Lower lobe of right lung (tissue), 2 donors: ENCODE measurements at places on chromosomes 3 and 15. TPM values are rescaled to one million over a fixed set of nuclear protein-coding genes. Genes with fewer than 3 reads are reported as not detected.

RPS27L gene
- total RNA-seq, result 184 TPM

DNA sequence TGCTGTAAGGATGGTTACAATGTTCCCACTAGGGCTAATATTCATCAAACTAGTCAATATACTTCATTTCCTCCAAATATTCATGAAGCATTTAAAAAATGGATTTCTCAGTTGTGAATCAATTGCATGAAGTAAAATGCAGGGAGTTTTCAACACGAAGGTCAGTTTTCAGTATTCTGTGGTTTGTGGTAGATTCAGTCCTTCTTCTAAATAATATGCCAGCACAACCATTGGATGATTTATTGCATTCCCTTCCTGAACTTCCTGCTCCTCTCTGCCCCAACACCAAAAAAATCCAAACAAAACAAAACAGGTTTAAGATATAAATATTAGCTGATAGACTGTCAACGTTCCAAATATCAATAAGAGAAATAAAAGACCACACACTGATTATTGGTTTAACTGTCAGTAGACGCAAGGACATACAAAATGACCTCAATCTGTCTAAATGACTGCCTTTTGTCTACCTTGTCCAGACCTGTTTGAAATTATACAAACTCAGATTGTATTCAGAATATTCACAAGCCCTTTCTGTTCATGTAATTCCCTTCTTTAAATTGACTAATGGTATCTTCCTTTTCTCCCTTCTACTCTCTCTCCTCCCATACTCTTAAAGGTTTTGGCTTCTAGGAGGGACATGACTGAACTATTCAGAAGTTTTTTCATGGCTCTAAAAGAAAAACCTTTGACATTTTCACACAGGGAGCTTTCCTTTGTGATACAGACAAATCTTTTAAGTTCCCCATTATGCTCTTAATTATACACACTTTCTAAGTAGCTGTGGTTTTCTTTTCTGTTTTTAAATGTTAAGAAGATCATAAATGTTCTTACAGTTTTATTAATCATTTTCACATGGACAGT lies 92.6 kb upstream of the STT3B start:
- DNase-seq, result no peak
- H3K4me1 ChIP-seq, result no peaks in the 10 kb centered on the region
- no peaks in the 10 kb centered on the region for H3K36me3 ChIP-seq
- H3K27me3 ChIP-seq, result no peaks in the 10 kb centered on the region

TEX264 gene
- 43.5 TPM for total RNA-seq

DNA sequence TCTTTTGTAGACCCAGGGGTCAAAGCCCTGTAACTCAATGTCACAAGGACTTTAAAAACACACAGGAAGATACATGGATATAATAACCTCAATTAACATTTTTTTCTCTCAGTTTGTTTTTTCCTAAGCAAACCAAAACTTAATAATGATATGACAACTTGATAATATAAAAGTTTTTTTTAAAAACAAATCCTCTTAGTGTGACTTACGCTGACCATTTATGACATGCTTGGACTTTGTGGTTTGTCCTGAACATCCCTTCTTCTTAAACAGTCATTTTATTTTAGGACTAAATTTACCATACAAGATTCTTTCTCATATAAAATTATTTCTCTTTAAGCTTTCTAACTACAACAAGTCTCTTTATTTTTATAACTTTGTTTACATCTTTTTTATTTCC lies 25.4 kb upstream of the FAM3D start:
- DNase-seq, result no peak
- no peak overlapping the region for H3K27ac ChIP-seq
- no peak overlapping the region for H3K4me3 ChIP-seq
- no peaks in the 10 kb centered on the region for H3K36me3 ChIP-seq

GRCh38 chr15:52856286-52856685 lies 66.2 kb upstream of the ONECUT1 start:
- H3K36me3 ChIP-seq, result no peaks in the 10 kb centered on the region
- no peak overlapping the region for H3K27ac ChIP-seq
- DNase-seq, result no peak

DNA sequence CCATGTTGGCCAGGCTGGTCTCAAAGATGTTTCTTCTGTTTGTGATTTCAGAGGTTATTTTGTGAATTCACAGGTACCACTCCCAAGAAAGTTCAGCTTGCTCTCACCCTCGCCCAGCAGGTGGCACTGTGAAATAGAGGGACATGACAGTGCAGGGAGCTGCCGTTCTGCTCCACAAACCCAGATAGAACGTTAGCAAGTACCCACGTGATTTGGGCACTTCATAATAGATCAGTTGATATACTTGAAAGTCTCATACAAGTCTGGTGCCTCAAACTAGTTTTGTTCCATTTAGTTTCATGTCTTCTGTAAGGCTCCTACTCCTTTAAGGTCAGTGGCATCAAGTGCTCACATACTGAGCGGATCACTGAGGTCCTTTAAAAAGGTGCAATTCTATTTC lies 45.5 kb downstream of the FILIP1L start:
- H3K4me3 ChIP-seq, result no peak overlapping the region
- peak; percentile 83 for DNase-seq
- no peaks in the 10 kb centered on the region for H3K27me3 ChIP-seq
- H3K27ac ChIP-seq, result no peak overlapping the region
- no peaks in the 10 kb centered on the region for H3K36me3 ChIP-seq

DNA sequence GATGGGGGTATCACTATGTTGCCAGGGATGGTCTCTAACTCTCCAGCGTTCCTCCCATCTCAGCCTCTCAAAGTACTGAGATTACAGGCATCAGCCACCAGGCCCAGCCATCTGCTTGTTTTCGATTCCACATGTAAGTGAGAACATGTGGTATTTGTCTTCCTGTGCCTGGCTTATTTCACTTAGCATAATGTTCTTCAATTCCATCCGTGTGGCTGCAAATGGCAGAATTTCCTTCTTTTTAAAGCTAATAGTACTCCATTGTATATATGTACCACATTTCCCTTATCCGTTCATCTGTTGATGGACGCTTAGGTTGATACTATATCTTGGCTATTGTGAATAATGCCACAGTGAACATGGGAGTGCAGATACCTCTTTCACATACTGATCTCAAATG lies 70.6 kb downstream of the ASB7 start:
- H3K4me1 ChIP-seq, result no peaks in the 10 kb centered on the region
- no peaks in the 10 kb centered on the region for H3K36me3 ChIP-seq
- no peak for DNase-seq
- H3K27ac ChIP-seq, result no peak overlapping the region

DNA sequence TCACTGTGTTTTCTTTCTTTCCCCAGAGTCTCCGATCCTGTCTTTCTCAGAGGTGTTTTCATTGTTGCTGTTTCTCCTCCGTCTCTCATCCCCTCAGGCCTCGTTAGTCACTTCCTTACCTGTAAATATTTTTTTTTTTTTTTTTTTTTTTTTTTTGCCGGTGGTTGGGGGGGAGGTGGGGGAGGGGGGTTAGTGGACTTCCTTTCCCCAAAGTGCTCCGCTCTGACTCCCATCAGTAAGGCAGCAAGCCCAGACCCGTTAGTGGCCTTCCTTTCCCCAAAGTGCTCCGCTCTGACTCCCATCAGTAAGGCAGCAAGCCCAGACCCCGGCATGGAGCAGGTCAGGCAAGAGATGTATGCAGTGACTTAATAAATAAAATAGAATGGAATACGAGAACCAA lies 97.1 kb upstream of the TNFAIP8L3 start:
- no peaks in the 10 kb centered on the region for H3K36me3 ChIP-seq
- no peak for DNase-seq
- no peak overlapping the region for H3K27ac ChIP-seq
- peaks cover 7% of the 10 kb centered on the region for H3K27me3 ChIP-seq
- peaks cover 23% of the 10 kb centered on the region for H3K4me1 ChIP-seq

GRCh38 chr15:90286678-90287077 lies 21.2 kb downstream of the NGRN start:
- no peaks in the 10 kb centered on the region for H3K4me1 ChIP-seq
- no peaks in the 10 kb centered on the region for H3K36me3 ChIP-seq
- no peak overlapping the region for H3K4me3 ChIP-seq
- DNase-seq, result no peak
- H3K27me3 ChIP-seq, result no peaks in the 10 kb centered on the region
- H3K27ac ChIP-seq, result no peak overlapping the region
